HuH-7 (cell line): ENCODE measurements at places on chromosomes 11 and 22.
A peak's percentile ranks its signal among the peaks of the same experiment; 100 is the strongest.

DNA sequence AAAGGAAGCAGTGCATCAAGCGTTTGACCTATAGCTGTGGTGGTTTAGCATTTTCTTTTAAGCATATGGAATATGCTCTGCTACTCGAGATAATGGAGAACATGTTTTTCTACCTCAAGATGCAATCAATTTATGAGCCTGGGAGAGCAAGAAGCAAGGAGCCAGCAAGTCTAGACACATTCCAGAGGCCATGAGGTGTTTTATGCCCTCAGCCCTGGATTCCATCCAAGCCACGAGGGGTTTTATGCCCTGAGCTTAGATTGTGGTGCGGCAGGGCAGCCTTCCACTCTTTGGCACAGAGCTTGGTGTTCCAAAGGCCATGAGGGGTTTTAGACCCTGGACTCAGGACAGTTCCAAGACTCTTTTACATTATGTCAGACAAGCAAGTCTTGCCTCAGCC is 11.7 kb upstream of the DNAJB13 start:
- DNase-seq: no peak

- no peak for DNase-seq
Measured at GRCh38 chr11:111603611-111604130, 1.4 kb downstream of the SIK2 start.

DNA sequence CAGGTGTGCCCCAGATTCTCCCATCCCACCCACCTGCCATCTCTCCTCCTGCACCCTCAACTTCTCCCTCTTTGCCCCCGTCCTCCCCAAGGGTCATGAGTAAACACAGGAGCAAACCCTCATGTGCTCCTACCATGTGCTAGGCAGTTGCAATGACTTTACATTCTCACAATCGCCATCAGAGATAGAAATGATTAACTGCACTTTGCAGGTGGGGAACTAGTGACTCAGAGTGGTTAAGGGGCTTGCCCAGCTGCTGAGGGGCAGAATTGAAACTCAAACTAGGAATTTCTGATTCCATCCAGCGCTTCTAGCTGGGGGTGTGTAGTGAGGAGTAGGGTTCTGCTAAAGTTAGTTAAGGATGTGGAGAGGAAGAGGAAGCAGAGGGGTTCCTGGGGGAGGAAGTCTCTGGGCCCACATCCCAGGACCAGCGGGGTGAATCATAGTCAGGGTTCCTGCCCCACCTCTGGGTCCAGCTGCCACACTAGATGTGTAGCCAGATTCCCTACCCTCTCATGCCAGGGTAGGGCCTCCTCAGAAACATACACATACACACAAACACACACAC is 16.0 kb upstream of the PRG2 start:
- no peak for DNase-seq

- peak; percentile 27 for DNase-seq
Measured at GRCh38 chr11:95364324-95365295, 133.6 kb upstream of the SESN3 start.

DNA sequence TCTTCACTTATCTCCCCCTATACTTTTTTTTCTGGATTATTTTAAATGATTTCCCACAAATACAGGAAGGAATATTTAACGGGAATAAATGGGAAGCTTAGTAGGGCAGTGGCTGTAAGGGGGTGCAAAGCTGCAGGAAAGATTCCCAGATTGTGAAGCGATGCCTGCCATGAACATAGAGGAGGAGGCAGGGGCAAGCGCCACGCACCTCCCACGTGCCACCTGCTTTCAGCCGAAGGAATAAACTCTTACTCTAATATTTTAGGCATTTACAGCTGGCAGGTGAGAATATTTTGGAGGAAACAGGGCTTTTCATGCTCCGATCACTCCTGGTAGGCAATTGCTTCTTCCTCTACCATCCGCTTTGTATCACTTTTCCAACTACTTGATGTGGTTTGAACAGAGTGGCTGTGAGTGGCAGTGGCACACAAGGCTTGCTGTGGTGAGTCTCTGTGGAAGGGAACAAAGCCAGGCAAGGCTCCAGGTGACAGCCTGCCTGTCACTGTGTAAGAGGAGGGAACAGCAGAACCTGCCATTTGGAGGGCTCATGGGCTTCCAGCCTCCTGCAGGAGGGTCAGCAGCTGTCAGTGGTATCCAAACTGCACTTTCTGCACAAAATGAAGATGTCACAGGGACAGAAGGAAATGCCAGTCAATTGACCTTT is 54.5 kb upstream of the PLET1 start:
- no peak for DNase-seq

DNA sequence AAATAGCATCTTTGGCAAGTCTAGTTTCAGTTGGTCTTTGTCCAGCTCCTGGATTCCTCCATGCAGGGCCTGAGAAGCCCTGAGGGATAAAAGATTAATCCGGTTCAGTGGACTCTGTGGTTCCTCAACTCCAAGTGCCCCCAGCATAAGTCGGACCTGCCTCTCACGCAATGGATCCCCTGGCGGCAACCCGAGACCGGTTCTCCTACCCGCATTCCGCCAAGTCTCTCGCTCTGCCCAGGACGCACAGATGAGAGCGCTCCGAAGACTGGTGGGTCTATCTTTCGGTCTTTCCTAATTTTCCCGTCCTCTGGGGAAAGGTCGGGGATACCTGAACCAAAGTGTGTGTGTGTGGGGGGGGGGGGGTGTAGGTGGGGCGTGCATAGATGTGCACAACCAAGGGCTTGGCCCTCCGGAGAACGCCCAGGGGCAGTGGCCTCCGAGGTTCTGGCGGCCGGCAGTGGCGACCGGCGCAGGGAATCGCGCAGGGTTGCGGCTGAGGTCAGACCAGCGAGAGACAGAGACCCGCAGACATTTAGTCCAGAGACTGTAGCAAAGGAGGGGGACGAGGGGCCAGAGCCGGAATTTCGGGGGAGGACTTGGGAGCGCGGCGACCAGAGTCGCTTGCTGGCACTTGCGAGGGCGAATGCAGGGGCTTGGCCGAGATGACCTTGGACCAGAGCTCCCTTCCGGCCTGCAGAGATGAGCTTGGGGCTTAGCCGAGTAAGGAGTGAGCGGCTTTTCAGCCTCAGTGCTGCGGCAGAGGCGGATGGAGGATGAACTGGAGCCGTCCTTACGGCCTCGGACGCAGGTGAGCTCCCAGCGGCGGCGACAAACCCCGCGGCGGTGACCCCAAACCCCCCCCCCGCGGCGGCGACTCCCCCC is 712 bp upstream of the SLC2A11 start:
- peak; percentile 85 for DNase-seq

DNA sequence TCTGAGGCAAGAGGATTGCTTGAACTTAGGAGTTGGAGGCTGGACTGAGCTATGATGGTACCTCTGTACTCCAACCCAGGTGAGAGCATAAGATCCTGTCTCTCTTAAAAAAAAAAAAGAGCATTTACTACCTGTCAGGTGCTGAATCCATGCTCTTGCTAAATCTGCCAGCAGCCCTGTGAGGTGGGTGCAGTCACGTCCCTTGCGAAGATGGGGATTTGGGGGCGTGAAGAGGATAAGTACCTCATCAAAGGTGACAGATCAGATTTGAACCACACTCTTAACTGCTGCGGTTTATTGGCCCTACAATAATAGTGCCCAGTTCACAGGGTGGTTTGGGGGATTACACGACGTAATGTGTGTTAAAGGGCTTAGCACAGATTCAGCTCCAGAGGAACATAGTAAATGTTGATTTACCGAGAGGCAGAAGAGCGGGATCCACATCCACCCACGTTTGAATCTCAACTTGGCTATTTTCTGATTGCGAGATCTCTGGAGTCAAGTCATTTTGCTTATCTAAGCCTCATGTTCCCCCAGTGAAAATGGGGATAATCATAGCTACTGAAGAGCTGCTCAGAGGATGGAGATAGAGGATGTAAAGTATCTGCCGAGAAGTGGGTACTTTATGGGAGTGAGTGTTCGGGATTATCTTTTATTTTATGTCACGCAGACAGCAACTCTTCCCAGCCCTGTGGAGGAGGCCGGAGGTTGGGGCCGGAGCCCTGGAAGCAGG is 28.1 kb upstream of the LRRC10B start:
- no peak for DNase-seq

- no peak for DNase-seq
Measured at GRCh38 chr22:30121960-30122359, 41.7 kb downstream of the HORMAD2 start.
